ENCODE measurements at places on chromosomes 2 and 18.

DNA sequence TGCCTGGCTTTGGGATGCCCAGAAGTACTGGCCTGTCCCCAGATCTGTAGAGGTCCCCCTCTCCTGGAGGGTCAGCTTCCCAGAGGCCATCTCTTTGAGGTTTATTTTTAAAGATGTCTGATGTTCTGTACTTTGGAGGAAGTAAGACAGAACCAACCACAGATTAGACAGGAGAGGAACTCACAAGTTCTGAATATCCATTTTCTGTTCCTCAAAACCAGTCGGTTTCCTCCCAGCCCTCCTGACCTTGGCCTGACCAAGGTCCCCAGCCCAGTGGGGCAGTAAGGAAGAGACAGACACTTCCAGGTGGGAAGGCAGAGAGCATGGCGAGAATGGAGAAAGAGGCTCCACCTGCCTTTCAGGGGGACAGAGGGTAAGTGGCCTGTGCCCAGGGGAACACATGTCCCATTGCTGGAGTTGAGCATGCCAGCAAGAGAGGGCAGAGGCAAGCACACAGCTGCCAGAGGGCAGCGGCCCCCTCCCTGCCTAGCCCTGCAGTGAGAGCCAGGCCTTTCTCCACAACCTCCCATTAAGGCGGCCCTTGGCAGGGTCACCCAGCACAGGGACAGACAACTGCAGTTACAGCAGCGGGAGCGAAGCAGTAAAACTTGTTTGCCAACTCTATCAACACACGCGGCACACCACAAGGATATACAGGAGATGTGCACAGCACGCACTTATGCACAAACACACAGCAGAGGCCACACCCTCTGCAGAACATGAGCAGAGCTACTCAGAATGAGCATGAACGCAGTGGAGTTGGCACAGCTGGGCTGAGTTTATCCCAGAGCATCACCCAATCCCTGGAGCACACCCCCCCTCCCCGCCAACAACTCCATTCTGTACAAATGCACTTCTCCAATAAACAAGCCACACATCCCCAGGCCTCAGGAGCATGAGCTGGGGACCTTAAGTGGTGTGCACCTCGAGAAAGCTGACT lies 18.5 kb upstream of the SEMA4C start:
- no peak for DNase-seq

DNA sequence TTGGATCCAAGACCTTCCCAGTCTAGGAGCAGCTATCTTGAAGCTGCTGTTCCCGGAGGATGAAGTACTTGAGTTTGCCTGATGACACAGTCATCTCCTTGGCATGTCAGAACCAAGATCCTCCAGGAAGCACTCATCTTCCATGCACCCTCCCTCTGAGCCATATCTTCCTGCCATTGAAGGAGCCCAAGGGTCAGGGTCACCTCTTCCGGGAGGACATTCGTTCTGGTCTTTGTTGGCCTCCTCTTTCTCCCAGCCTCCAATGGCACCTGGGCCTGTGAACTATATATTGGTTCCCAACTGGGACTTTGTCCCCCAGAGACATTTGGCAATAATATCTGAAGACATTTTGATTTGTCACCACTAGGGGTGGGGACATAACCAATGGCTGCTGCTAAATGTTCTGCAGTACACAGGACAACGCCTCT lies 4.2 kb upstream of the MYO7B start:
- DNase-seq = no peak

DNA sequence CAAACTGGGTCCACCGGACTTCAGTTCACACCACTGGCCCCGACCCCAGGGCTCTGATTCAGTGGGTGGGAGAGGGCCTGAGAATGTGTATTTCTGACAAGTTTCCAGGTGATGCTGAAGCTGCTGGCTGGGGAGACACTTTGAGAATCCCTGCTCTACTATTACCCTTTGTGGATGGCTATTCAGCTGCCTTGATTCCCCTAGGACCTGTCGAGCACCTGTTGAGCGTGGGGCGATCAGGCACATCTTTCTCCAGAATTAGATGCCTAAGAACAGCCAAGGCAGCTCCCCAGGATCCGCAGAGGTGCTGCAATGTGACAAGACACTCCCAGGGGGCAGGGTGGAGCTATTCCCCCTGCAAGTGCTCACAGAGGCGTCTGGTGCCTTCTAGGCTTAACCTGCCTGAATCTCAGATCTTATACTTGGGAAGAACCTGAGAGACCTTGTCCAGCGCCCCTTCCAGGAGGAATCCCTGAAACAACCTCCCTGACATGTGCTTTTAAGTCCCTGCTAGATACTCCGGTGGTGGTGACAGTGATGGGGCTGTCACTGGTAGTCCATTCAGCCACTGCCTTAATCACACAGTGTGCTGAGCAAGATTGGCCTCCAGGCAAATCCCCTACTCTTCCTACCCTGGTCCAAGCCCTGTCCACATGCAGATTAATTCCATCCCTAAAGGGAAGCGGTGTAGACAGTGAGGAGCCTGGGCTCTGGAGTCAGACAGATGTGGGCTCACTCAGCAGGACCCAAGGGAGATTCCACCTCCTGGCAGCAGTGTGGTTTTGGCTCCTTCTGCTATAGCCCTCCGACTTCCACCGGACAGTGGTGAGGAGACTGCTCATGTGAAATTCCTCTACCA lies 43.4 kb upstream of the OTOF start:
- no peak for DNase-seq

DNA sequence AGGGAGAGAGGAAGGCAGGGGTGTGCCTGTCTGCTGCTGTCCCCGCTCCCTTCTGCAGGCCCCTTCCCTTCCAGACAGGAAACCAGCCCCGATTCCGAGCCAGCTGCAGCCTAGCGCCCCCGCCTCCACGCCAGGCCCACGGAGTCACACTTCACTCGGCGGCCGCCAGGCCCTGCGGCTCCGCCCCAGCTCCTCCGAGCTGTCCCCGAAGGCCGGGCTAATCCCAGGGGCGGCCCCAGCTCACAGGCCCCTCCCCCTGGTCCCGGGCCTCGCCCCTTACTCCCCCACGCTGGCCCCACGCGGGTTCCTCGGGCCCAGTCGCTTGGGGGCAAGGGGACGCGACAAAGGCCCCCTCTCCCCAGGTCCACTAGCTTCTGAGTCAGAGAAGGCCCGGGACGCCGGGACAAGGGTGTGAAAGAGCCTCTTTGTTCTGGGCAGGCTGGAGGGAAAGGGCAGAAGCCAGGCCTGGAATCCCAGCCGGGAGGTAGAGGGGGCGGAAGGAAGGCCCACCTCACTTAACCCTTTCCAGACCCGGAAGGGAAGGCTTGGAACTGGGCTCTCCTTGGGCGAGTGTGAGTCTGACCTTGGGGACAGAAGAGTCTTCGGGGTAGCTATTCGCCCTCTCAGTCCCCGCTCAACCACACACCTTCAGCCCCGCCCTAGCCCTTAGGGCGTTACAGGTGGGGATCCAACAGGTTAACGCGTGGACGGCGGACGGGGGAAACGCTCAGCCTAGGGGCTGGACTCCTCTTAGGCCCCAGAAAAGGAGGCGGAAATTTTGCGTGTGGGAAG lies 1.2 kb downstream of the RTKN start:
- DNase-seq = peak; percentile 83

- no peak for DNase-seq
Measured at GRCh38 chr2:219028996-219029828, 12.1 kb downstream of the CFAP65 start.

DNA sequence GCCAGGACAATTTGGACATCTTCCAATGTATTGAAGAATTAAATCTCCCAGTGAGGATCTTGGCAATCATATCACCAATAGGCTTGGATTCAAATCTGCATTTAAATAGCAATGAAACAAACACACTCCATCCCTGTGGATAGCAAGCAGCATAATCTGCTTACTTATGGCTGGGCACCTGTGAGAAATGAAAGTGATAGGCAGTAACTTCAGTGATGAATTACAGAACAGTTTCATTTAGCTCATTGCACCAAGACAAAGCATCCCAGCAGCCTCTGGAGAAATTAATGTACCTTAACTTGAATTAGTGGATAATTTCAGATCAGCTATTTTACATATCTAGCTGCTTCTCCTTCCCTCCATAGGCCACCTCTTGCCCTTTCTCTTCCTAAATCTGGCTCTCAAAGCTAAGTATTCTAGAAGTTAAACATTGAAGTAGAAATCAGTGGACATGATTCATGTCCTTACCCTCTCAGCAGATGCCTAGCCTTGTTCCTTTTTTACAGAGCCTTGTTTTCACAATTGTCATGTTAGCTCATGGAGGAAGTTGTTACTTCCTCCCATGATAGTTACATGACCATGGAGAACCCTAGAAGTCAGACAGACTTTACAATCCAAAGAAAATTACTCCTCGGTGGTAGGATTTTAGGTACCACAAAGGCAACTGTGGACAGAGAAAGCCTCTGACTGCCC lies 88.5 kb upstream of the TACR1 start:
- no peak for DNase-seq

DNA sequence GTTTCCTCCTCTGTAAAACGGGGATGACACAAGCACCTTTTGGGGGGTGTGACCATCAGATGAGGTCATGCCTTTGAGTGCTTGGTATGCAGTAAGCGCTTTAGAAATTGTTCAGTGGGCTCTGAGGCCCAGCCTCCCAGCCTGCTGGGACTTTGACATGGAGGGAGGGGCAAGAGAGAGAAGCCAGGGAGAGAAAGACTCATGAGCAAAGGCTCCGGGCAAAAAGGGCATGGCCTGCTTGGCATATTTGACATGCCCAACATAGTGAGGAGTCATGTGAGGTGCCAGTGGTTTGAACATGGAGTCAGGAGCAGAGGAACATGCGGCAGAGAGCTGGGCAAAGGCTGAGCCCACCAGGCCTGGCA lies 14.0 kb downstream of the TNS1 start:
- no peak for DNase-seq

- DNase-seq = no peak
Measured at GRCh38 chr2:10039658-10040410, 3.5 kb upstream of the KLF11 start.

- DNase-seq = no peak
Measured at GRCh38 chr2:213787869-213788268, 503.6 kb downstream of the SPAG16 start.

DNA sequence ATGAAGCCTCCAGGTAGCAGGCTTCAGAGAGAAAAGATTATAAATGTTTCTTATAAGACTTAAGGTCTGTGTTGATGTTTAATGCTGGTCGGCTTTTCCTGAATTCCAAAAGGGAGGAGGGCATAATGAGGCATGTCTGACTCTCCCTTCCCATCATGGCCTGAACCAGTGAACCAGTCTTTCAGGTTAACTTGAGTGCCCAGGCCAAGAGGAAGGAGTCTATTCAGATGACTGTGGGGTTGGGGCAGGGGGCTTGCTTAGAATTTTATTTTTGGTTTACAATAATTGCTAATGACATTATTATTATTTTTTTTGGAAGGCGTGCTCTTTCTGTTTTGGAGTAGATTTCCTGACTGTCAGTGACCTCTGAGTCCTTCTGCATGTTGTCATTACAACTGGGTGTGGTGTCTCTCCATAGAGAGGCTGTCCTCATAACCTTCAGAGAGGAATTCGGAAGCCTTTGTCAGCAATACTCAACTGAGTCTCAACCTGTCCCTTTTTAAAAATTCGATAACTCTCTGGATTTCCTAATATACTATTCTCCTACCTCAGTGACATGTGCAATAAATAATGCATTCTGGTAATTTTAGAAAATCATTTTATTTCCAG lies 275.1 kb upstream of the CXCR4 start:
- DNase-seq = no peak

DNA sequence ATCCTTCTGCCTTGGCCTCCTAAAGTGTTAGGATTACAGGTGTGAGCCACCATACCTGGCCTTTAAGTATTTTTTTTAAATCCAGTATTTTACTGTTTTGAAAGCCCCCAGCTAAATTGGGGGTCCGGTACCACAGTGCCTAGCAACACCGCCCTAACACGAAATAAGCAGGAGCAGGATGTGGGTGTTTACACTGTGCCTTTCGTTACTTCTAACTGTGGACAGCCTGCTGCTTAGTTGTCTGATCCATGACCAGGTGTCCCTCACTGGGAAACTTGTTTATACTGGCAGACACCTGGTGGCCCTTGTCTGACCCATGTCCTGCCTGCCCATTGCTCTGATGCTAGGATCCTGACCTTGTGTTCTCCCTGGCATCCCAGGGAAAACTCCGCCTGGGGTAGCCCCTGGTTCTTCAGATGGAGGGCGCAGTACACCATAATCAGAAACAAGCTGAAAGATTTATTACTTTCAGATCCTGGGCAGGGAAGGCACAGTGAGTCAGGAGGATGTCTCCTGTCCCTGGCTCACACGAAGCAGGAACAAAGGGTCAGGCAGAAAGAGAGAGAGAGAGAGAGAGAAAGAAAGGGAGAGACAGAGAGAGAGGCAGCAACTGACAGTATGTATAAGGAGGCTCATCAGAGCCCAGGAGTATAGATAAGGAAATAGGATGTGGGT lies 55.7 kb downstream of the NCAPH start:
- no peak for DNase-seq

DNA sequence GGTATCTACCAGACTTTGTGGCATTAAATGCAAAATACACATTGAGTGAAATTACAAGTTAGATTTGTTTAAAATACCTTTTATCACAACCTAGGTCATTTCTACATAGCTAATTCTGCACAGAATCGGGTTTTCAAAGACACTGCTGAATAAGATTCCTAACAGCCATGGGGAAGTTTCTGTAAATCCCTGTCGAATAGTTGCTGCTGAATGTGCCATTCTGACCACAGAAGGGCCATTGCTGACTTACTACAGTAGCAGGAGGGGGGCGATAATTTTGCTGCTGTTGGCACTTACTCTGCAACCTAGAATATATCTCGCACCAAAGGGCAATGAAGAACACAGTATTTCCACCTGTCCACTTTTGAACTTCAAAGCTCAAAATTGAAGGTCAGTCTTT lies 232.8 kb downstream of the TCF4 start:
- DNase-seq = no peak

- DNase-seq = peak; percentile 76
Measured at GRCh38 chr18:10453806-10454680, at the start of gene APCDD1. Gene APCDD1 (plus strand): TSS chr18:10454635. CDS start chr18:10454982, 347 bp downstream.

- DNase-seq = no peak
Measured at GRCh38 chr2:102233132-102233884, 46.5 kb downstream of the IL1RL2 start.

Data from mesothelial cell of epicardium (in vitro differentiated cells).